NCI-H1694 treated with DMSO at 0.1 percent for 48 hours (cell line): ENCODE measurements at places on chromosomes 4 and X.

DNA sequence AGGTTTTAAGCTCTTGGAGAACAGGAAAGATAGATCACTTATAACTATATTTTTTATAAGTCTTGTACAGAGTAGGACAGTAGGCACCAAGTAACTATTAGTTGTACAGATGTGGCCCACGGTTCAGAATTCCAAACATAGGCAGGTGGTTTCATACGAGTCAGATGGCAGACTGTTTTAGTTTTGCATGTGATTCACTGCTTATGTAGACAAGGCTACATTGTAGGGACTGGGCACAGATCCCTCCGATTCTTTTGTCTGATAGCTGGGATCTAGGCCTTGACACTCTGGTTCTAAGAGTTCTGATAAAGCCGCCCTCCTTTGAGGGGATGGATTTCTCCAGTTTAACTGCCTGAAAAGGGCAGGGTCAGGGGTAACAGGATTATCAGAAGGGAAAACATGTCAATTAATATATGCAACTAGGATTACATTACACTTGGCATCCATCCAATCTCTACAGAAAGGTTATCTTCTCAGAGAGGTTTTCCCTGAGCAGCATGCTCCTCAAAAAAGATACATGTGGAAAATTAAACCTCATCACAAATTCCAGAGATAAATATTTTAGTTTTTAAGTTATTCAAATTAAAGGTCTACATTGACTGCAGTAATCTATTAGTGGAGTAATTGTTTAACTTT lies 87.8 kb downstream of the SPRY1 start:
- DNase-seq: no peak

- DNase-seq: no peak
Measured at GRCh38 chr4:79439489-79439888, 31.5 kb upstream of the GK2 start.

GRCh38 chr4:101280866-101281600 lies 66.3 kb downstream of the PPP3CA start:
- DNase-seq: no peak

GRCh38 chr4:61320631-61321030 lies 120.5 kb downstream of the ADGRL3 start:
- no peak for DNase-seq

DNA sequence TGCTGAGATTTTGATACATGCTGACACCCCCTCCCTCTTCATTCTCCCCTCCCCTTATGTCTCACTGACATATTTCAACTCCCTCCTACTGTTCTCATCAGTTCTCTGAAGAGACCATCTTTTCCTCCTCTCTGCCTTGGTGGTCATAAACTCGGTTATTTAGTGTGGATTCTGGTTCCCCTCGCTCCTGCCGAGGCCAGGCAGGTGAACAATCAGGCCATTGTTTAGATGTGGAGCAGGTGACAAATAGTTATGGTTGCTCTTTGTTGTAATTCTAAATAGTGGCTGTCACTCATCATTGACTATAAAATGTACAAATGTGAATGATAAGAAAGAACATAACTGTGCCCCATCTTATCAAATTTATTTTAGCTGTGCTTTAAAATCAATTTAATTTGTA lies 324.6 kb downstream of the BCOR start:
- no peak for DNase-seq

DNA sequence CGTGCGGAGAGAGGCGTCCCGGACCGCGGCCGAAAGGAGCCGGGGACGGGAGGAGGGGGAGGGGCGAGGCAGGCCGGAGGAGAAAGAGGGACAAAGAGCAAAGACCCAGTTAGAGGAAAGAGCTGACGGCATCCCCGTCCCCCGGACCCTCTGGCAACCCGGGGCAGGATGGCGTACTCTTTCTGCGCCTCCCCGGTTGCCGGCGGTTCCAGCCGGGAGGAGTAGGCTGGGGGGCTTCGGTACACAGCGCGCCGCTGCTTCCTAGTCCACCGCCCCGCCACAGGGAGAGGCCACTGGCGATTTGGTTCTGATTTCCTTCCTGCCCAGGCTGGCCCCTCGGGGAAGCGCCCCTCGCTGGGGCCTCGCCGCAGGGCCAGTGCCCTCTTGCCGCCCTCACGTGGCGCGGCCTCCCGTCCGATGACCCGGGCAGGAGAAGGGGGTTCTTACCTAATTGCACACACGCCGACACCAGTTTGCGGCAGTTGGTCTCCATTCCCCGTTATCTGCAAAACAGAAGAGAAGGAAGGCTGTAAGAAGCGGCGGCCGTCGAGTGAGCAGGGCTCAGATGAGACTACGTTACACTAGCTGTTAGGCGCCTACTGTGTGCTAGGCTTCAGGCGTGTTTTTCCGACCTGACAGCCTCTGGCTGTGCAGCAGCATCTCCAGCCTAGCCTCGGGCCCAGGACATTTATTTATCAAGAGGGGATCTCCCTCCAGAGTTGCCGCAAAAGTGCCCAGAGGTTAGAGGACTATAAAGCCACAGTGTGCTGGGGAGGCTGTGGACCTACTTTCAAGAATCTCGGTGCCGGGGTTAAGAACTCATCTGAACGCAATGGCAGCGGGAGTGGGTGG lies 9.9 kb upstream of the PITX2 start:
- no peak for DNase-seq
